Fibroblast of the aortic adventitia (primary cell): ENCODE measurements at places on chromosomes 5 and 9.

DNA sequence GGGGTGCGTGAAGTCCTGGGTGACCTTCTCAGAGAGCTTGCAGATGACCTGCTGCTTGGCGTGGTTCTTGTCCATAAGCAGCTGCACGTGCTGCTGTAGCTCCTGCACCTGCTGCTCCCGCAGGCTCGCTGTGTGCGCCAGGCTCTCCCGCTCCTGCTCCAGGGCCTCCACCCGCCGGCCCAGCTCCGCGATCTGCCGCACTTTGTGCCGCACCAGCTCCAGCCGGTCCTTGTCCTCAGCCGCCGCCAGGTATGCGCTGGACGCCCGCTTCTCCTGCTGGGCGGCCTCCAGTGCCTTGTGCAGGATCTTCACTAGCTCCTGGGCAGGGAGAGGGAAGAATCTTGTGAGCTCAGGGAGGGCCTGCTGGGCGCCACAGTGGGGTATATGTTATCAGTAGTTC lies 28.5 kb upstream of the CORO2A start:
- DNase-seq: no peak

- no peak for DNase-seq
Observed at GRCh38 chr9:99826579-99826978, 4.9 kb downstream of the NR4A3 start.

GRCh38 chr9:129932303-129933151 lies 97.3 kb downstream of the USP20 start:
- DNase-seq: peak; percentile 59

DNA sequence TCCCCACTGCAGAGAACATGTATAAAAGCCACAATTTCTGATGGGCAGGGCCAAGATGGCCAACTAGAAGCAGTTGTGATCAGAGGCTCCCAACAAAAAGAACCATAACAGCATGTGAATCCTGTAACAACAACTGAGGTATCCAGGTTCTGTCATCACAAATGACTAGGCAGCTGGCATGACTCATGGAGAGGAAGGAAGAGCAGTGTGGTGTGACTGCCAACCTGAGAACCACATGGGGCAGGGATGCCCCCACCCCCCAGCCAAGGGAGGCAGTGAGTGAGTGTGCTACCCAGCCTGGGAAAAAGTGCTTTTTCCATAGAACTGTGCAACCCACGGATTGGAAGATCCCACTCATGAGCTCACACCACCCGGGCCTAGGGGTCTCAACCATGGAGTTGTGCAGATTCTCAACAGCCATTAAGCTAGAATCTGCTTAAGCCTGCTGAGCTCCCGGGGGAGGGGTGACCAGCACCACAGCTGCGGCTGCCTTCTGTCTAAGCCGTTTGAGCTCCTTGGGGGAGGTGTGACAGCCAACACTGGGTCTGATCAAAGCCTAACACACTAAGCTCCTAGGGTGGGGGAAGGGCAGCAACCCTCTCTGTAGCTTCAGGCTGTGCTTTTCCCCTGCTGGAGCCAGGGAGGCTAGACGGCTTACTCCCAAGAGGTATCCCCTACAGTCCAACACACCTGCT lies 80.1 kb upstream of the DMAC1 start:
- DNase-seq: no peak

- peak; percentile 83 for DNase-seq
Observed at GRCh38 chr5:123119334-123119986, 30.4 kb downstream of the PRDM6 start.

GRCh38 chr5:6472792-6473191 lies 24.1 kb downstream of the UBE2QL1 start:
- DNase-seq: no peak

GRCh38 chr9:98964201-98964600 lies 20.5 kb downstream of the COL15A1 start:
- DNase-seq: no peak

GRCh38 chr9:34590381-34591247 lies 1.1 kb upstream of the CNTFR start:
- DNase-seq: no peak

DNA sequence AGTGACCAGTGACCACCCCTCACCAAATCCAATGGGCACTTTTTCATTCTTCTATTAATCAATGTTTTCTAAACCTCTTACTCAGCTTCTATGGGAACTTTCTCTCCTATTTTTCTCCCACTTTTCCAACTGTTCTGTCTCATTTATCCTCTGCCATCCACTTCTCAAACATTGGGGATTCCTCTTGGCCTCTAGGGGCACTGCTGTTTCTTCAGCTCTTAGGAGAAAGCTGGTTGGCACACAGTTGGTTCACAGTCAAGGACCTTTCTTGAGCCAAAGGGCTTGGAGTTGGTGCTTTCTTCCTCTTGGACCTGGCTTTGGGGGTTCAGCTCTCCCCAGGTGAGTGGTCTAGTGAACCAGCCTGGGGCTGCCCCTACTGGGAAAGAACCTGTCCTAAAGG lies 112.2 kb upstream of the LHFPL2 start:
- no peak for DNase-seq

DNA sequence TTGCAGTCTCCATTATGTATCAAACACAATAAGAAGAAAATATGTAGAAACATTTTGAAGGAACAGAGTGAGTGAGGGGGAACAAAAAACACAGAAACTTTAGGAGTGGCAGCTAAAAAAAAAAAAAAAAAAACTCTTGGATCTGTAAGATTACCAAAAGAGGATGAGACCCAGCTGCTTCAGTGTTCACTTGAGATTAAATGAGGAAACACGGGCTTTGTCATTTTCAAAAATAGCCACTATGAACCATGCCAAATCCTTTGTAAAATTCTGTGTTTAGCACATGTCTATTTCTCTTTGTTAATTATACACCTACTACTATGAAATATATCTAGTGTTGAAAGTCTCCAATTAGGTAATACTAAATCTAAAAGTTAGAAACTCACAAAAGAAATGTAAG lies 485.9 kb downstream of the EFNA5 start:
- DNase-seq: no peak

- no peak for DNase-seq
Observed at GRCh38 chr9:96186591-96187011, 115.4 kb downstream of the HSD17B3 start.

- no peak for DNase-seq
Observed at GRCh38 chr5:170585273-170585948, 81.6 kb downstream of the KCNIP1 start.

GRCh38 chr5:134227259-134227658 lies 1.4 kb upstream of the PPP2CA start:
- peak; percentile 53 for DNase-seq

GRCh38 chr5:170537451-170538095 lies 33.8 kb downstream of the KCNIP1 start:
- no peak for DNase-seq

- DNase-seq: peak; percentile 69
Observed at GRCh38 chr9:5186416-5187169, 1.2 kb upstream of the INSL6 start.

DNA sequence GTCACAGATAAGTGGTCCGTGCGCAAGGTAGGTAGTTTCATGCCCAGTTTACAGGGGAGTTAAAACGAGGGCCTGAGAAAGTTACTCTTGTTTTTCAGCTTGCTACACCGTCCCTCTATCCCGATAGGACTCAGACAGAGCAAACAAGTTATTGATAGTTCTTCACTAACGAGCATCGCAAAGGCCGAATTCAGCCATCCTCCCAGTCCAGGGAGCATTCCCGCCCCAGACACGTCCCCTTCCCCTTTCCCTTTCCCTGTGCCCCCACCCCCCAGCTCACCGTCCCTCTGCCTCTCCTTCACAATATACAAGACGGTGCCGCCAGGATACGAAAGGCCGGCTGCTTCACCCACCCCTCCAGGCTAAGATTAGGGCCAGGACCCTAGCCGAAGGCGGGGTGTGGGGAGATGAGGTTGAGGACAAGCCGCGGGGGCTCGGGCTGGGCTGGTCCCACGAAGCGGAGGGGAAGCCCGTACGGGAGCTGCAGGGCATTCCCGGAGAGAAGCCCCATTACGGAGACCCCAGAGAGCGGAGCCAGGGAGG lies 599 bp downstream of the KIAA1191 start:
- DNase-seq: peak; percentile 22

DNA sequence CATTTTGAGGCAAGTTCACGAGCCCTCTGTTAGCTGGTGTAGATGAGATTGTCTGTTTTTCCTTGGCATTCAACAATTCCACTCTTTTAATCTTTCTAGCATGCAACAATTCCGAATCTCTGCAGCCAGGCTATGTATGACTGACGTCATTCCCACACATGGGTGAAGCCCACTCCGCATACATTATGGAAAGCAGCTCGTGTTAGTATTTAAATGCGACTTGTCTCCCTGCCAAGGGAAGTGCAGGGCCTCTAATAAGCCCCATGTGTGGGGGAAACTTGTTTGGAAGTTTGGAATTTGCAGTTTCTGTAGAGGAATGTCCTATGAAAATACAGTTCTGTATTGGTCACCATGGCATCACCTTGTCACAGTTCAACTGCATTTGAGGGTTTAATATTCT lies 146.0 kb upstream of the FBXL7 start:
- no peak for DNase-seq

GRCh38 chr5:68406767-68407241 lies 191.2 kb downstream of the PIK3R1 start:
- no peak for DNase-seq

- peak; percentile 32 for DNase-seq
Observed at GRCh38 chr5:83914199-83914598, 193.5 kb upstream of the HAPLN1 start.

- DNase-seq: peak; percentile 68
Observed at GRCh38 chr5:40446910-40447309, 232.8 kb upstream of the PTGER4 start.

DNA sequence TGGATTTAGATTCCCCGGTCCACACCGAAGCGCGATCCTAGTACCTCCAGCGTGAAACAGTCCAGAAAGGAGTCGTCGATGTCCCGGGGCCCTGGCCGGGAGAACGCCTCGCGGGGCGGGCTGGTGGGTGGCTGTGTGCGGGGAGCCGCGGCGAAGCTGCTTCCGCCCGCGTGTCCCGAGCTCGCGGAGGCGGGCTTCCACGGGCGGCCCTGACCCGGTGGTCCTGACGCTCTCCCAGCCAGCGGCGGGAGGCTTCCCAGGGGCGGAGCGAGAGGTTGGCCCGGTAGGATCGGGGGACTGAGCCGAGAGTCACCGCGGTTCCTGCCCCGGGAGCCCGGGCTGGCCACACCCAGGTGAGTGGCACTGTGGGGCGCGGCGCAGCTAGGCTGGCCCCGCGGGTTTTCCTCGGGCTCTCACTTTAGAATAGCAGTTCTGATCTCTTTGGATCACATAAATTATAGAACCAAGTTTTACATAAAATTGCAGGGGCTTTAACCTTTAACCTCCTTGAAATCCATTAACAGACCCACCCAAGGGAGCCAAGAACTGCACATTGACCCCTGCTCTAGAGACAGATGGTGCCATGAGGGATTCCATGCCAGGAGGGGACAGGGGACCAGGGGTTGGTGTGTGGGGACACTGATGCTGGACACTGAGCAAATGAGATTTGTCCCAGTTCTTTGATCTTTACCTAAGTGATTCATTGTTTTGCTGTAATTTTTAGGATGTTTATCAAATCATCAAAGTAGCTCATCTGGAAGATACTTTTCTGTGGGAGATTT lies 29.2 kb upstream of the IL31RA start:
- DNase-seq: no peak

- no peak for DNase-seq
Observed at GRCh38 chr5:170538696-170539586, 35.1 kb downstream of the KCNIP1 start.

DNA sequence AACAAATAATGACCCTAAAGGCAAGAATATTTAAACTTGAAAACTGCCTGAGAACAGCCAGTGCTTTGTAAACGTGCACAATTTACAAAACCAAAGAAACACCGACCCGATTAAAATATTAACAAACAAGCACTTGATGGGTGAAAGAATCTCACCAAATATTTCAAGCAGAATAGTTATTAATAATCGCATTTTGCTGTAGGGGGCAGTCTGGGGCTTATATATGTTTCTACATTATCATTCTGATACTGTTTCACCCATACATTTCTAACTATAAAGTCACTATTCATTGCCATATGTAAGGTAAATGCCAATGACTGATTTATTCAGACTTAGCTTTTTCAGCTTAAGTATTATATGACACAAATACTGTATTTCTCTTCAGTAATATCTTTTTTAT lies 37.7 kb downstream of the UBAP2 start:
- peak; percentile 28 for DNase-seq

DNA sequence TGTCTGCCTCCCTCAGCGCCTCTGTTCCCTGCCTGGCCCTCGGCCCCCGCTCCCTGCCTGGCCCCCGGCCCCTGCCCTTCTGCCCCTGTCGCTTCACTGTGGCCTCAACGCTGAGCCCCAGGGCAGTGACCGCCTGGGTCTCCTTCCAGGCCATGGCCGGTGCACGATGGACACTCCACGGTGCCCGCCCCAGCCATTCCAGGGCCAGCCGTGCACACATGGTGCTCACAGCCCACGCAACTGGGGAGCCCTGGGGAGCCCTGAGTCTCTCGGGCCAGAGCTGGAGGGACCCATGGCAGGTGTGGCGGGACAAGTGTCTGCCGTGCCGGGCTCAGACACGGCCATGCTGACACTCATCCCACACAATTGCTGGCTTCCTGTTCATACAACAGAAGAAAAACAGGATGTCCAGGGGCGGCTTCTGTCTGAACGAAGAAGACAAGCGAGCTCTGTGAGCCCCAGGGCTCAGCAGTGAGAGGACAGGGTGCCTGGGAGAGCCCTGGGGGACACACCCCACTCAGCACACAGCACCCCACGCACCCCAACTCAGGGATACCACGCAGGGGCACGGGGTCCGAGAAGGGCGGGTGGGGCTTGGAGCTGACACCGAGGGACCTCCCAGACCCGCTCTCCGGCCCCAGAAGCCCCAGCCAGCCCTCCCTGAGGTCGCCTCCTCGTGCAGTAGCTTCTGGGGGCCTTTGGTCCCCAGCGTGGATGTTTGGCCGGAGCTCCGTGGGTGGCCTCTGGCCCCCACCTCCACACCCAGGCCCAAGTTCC lies 35.7 kb downstream of the EXD3 start:
- DNase-seq: no peak

DNA sequence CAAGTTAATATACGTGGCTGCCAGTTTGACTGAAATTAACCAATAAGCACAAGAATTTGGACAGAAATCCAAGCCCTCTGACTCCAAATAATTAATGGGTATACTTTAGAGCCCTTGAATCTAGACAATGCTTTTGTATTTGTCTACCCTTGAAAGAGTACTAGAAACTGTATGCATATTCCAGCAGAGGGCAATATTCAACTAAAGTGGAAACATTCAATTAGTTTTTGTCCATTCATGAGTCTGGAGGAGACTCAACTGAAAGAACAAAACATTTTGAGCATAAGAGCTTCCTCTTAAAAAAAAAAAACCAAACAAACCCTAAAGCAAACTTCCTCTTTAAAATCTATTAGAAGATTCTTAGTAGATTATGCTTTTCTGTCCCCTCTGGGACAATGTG lies 157.8 kb downstream of the ARHGEF28 start:
- peak; percentile 51 for DNase-seq

- no peak for DNase-seq
Observed at GRCh38 chr9:121249563-121249962, 18.4 kb upstream of the GSN start.

GRCh38 chr9:77417566-77417965 lies 230.6 kb downstream of the GNA14 start:
- DNase-seq: peak; percentile 73
